ENCODE measurements at places on chromosomes 11 and 22.

DNA sequence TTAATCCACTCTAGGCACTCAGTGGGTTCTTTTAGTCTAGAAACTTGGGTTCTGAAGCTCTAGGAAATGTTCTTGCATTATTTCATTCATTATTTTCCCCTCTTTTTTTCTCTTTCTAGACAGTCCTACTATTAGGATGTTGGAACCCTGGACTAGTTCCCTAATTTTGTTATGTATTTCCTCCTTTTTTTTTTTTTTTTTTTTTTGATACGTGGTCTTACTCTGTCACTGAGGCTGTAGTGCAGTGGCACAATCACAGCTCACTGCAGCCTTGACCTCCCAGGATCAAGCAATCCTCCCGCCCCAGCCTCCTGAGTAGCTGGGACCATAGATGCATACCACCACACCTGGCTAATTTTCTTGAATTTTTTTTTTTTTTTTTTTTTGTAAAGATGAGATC, 9.4 kb downstream of the UPB1 start:
- H3K27me3 ChIP-seq, result no peaks in the 10 kb centered on the region
- H3K27ac ChIP-seq, result no peak overlapping the region
- H3K4me3 ChIP-seq, result no peak overlapping the region
- peaks cover 8% of the 10 kb centered on the region for H3K4me1 ChIP-seq
- no peaks in the 10 kb centered on the region for H3K36me3 ChIP-seq

DNA sequence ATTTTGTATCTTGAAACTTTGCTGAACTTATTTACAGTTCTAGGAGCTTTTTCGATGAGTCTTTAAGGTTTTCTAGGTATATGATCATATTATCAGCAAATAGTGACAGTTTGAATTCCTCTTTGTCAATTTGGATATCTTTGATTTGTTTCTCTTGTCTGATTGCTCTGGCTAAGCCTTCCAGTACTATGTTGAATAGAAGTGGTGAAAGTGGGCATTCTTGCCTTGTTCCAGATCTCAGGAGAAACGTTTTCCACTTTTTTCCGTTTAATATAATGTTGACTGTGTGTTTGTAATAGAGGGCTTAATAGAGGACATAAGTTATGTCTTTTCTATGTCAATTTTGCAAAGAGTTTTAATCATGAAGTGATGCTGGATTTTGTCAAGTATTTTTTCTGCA, 124.3 kb downstream of the ZNF280B start:
- DNase-seq, result no peak
- no peak overlapping the region for H3K27ac ChIP-seq
- peaks cover 67% of the 10 kb centered on the region for H3K27me3 ChIP-seq
- H3K4me3 ChIP-seq, result no peak overlapping the region
- no peaks in the 10 kb centered on the region for H3K36me3 ChIP-seq

DNA sequence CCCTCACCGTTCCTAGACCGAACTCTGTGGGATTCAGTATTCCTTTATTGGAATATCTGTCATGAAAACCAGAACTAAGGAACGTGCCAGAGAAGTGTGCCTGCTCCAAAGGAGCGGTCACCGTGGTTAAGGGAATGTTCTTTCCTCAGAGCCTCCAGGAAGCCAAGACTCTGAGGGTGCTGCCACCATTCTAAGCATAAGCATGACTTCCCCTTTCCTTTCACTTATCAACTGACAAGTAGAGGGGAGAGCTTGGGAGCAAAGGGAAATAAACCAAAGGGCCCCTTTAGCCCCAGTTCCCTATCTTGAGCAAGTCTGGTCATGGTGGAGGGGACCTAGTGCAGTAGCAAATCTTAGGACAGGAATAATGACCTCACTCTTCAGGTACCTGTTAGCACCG, 26.8 kb downstream of the CTR9 start:
- no peak overlapping the region for H3K4me3 ChIP-seq
- DNase-seq, result no peak
- peak overlapping the region; percentile 17 for H3K27ac ChIP-seq
- no peaks in the 10 kb centered on the region for H3K27me3 ChIP-seq

- no peaks in the 10 kb centered on the region for H3K27me3 ChIP-seq
- DNase-seq, result no peak
- no peaks in the 10 kb centered on the region for H3K36me3 ChIP-seq
- H3K27ac ChIP-seq, result no peak overlapping the region
These were observed 10.4 kb upstream of the CD81 start for GRCh38 chr11:2366733-2367132.

DNA sequence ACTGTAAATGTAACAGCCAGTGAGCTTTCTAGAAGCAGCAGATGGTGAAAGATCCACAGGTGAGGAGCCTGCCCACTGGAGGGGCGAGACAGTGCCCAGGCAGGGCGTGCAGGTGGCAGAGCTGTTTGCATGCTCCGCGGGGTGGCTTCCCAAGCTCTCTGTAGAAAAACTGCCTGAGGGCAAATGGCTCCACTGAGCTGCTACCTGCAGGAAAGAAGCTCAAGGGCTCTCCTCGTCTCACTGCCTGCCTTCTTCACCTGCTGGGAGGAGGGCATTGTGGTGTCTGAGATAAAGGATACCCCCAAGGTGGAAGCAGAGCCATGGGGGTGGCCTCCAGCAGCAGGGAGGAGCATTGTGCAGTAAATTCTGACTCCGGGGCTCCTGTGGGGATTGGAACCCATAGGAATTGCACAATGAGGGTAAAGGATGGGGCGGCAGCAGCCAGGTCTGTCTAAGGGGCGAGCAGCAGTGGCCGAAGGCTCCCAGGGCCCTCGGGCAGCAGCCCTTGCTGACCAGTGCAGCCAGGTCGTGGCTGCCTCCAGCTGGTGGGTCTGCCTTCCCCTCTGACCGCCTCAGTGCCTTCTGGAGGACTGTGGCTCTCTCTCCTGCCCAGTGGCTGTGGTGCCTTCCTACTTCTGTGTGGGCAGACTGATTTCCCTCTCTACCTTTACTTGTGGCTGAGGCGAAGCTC, 28.0 kb upstream of the CABP7 start:
- H3K27me3 ChIP-seq, result no peaks in the 10 kb centered on the region
- DNase-seq, result no peak
- H3K4me3 ChIP-seq, result no peak overlapping the region
- no peaks in the 10 kb centered on the region for H3K4me1 ChIP-seq
- H3K27ac ChIP-seq, result no peak overlapping the region

GRCh38 chr11:30581675-30582074, 4.5 kb downstream of the MPPED2 start:
- H3K27ac ChIP-seq, result no peak overlapping the region
- peaks cover 4% of the 10 kb centered on the region for H3K4me1 ChIP-seq
- no peak overlapping the region for H3K4me3 ChIP-seq
- H3K36me3 ChIP-seq, result no peaks in the 10 kb centered on the region

- DNase-seq, result no peak
- H3K27me3 ChIP-seq, result peaks cover 63% of the 10 kb centered on the region
- H3K27ac ChIP-seq, result no peak overlapping the region
- H3K4me1 ChIP-seq, result peaks cover 4% of the 10 kb centered on the region
These were observed 6.7 kb upstream of the SLC6A5 start for GRCh38 chr11:20592741-20593140.

- no peaks in the 10 kb centered on the region for H3K4me1 ChIP-seq
- no peak overlapping the region for H3K27ac ChIP-seq
- no peaks in the 10 kb centered on the region for H3K27me3 ChIP-seq
- no peaks in the 10 kb centered on the region for H3K36me3 ChIP-seq
These were observed 659.4 kb downstream of the METTL15 start for GRCh38 chr11:28767574-28767973.

DNA sequence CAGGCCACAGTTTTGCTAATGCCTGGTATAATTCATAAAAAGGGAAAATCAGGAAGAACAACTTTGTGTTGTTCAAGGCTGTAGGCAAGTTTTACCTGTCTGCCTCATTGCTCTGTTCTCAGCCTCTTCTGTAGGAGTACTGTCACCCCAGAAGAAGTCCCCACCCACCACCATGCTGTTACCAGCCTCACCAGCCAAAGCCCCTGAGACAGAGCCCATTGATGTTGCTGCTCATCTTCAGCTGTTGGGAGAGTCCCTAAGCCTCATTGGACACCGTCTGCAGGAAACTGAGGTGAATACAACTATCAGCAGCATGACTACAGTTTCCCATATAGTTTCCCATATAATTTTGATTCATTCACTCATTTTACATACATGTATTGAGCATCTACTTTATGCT, 11.6 kb upstream of the TOM1 start:
- peaks cover 2% of the 10 kb centered on the region for H3K4me1 ChIP-seq
- H3K27me3 ChIP-seq, result no peaks in the 10 kb centered on the region
- no peak overlapping the region for H3K27ac ChIP-seq
- H3K4me3 ChIP-seq, result no peak overlapping the region

DNA sequence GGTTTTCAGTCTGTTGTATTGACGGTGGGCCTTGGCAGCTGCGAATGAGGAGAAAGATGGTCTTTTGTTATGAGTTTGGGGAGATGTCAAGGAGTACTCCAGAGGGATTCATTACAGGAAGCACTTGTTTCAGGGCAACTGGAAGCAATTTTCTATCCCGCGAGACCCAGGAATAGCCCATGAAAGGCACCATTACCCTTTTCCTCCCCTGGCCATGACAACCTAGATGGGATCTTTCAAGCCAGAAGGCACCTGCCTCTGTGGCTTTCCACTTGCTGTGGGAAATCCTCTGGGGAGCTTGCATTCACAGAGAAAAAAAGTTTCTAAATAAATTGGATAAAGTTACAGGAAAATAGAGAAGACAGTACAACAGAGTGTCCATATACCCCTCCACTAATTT, 2.7 kb downstream of the ZNF215 start:
- H3K27me3 ChIP-seq, result peaks cover 58% of the 10 kb centered on the region
- H3K36me3 ChIP-seq, result no peaks in the 10 kb centered on the region
- H3K27ac ChIP-seq, result no peak overlapping the region
- no peak for DNase-seq

GRCh38 chr11:36164506-36165250, 124.5 kb downstream of the COMMD9 start:
- no peak overlapping the region for H3K27ac ChIP-seq
- no peaks in the 10 kb centered on the region for H3K36me3 ChIP-seq
- no peak overlapping the region for H3K4me3 ChIP-seq
- peaks cover 3% of the 10 kb centered on the region for H3K27me3 ChIP-seq
- no peaks in the 10 kb centered on the region for H3K4me1 ChIP-seq

GRCh38 chr22:43338766-43339345, 4.3 kb downstream of the SCUBE1 start:
- peaks cover 4% of the 10 kb centered on the region for H3K4me1 ChIP-seq
- peaks cover 30% of the 10 kb centered on the region for H3K27me3 ChIP-seq

DNA sequence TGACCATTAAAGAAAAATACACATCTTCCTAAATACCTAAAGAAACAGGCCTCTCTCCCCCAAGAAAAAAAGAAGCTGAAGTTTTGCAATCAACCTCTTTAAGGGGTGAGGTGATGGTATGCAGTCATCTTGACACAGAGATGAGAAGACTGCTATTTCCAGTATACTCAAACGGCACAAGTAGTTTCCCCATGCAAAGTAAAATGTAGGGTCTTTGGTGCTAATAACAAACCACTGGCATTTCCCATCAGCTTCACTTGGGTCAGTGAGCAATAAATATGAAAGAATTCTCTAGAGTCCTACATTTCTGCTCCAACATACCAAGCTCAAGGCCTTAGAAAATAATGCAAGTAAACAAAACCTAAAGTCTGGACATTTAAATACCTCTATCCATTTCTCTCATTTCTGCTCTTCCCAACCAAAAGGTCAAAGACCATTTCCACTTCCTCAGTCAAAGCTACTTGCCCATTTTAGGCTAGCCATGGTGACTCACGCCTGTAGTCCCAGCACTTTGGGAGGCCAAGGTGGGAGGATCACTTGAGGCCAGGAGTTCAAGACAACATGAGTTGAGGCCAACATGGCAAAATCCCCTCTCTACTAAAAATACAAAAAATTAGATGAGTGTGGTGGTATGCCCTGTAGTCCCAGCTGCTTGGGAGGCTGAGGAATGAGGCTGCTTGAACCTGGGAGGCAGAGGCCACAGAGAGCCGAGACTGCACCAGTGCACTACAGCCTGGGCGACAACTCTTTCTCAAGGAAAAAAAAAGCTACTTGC, 39.5 kb upstream of the CHRNA10 start:
- no peak for DNase-seq
- no peak overlapping the region for H3K4me3 ChIP-seq
- H3K36me3 ChIP-seq, result peaks cover 93% of the 10 kb centered on the region
- H3K27ac ChIP-seq, result peak overlapping the region; percentile 78

GRCh38 chr22:30880847-30881246, 87.7 kb downstream of the MORC2 start:
- H3K4me3 ChIP-seq, result no peak overlapping the region
- no peaks in the 10 kb centered on the region for H3K27me3 ChIP-seq
- no peaks in the 10 kb centered on the region for H3K36me3 ChIP-seq
- H3K4me1 ChIP-seq, result no peaks in the 10 kb centered on the region
- no peak for DNase-seq
- no peak overlapping the region for H3K27ac ChIP-seq

DNA sequence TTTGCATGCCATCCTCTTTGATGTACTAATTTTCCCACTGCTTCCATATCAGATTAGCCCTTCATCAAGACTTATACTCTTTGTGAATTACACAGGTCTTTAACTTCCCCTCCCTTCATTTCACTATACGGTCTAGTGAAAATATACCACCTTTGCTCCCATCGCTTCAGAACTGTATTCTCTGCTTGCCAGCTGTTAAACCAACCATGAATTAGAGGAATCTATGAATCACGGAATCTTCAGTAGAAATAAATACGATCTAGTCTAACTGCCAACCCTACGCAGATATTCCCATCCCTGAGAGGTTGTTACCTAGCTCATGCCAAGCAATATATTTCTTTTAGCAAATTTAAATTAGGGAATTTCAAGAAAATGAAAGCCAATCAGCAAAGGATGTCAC, 177.8 kb upstream of the MPPED2 start:
- no peaks in the 10 kb centered on the region for H3K36me3 ChIP-seq
- no peaks in the 10 kb centered on the region for H3K27me3 ChIP-seq
- no peaks in the 10 kb centered on the region for H3K4me1 ChIP-seq
- H3K27ac ChIP-seq, result no peak overlapping the region

DNA sequence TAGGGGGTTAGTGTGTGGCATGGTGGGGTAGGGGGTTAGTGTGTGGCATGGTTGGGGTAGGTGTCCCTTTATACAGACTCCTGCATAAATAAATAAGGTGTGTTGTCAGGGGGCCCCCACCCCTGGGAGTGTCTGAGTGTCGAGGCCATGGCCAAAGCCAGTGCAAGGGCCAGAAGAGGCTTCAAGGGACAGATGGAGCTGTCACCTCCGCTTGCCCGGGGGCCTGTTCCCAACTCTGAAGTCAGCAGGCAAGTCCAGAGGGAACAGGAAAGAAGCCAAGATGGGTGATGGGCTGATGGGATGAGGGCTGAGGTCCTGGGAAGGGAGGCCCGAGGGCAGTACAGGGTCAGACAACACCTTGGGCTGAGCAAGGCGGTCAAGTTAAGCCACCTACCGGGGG, 997.8 kb downstream of the BRD1 start:
- H3K4me1 ChIP-seq, result no peaks in the 10 kb centered on the region
- H3K27me3 ChIP-seq, result peaks cover 43% of the 10 kb centered on the region
- H3K4me3 ChIP-seq, result no peak overlapping the region
- no peak overlapping the region for H3K27ac ChIP-seq

- peaks cover 23% of the 10 kb centered on the region for H3K4me1 ChIP-seq
- peaks cover 93% of the 10 kb centered on the region for H3K36me3 ChIP-seq
- no peak overlapping the region for H3K27ac ChIP-seq
- H3K27me3 ChIP-seq, result no peaks in the 10 kb centered on the region
These were observed 5.4 kb downstream of the TTLL12 start for GRCh38 chr22:43181321-43182076.
